Activated CD4-positive, alpha-beta T cell treated with anti-CD3 and anti-CD28 coated beads for 36 hours (primary cell): ENCODE measurements at places on chromosomes 7 and 10.

GRCh38 chr7:132386201-132386681 is 190.0 kb downstream of the PLXNA4 start:
- no peak for DNase-seq

DNA sequence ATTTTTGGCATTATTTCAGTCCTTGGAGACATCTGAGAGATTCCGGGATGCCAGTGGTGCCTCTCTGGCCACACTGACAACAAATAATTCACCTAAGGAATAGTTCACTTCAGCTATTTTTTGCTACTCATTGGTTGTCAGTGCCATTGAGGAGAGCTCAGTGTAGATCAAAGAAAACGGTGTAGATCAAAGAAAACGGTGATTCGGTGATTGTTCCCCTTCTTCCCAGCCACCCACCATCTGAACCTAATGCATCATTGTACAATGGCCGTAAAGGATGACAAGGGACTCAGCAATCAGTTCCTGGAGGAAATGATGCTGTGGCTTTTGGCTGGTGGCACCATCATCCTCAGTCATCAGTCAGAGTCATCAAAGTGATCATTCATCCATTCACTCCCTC is 80.6 kb downstream of the PTPRZ1 start:
- DNase-seq: no peak

- DNase-seq: no peak
Observed at GRCh38 chr7:81416659-81417058, 353.2 kb downstream of the HGF start.

DNA sequence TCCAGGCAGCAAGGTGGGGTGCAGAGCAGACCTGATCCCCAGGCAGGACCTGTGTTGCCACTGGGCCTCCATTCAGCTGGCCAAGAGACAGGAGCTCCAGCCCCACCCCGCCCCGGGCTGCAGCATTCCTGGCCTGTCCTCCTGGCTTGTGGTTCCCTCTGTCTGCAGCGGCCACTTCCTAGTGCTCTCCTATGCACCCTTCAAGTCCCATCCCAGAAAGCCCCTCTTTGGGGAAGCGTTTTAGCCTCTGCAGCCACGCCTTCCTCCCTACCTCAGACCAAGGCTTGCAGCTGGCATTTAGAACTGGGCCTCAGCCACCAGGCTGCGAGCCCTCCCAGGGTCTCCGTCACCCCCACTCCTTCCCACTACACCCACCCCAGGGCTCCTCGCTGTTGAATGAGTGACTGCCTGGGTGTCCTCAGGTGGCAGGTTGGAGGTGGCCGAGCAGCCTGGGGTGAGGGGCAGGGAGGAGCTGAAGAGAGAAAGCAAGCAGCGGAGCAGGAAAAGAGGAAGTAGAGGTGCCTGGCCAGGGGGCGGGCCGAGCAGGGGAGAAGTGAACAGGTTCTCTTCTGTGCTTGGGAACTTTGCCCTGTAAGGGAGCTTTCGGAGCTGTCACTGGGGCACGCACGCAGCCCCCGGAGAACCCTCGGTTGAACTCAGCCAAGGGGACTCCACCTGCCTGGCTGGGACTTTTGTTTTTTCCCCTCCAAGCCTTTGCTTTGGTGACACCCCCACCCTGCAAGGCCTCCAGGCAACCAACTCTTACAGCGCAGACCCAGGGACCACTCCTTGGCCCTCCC is 109.1 kb upstream of the TNRC18 start:
- DNase-seq: peak; percentile 78

DNA sequence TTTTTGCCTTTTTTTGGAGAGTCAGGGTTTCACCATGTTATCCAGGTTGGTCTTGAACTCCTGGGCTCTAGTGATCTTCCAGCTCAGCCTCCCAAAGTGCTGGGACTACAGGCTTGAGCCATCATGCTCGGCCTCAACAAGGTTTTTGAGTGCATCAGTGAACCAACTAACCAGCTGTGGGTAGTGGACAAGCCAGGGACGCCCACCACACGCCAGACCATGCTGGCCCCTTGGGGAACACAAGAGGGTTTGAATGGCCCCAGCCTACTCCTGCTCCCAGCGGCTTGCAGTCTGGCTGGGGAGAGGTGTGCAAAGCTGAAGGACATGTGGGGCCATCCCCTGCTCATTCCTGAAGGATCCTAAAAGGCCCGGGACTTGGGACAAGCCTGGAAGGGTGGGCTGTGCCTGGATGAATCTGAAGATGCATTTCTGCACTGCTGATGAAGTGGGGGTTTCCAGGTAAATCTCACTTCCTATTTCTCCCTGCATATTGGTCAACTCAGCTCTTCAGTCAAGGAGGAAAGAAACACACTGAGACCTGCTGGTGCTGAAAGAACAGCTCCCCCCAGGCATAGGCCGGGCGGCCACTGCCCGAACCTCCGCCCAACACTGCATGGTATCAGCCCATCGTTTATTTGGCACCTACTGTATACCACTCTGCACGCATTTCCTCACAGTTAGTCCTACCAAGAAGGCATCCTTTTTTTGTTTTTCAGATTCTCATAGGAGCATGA is 6.9 kb downstream of the MMD2 start:
- no peak for DNase-seq

DNA sequence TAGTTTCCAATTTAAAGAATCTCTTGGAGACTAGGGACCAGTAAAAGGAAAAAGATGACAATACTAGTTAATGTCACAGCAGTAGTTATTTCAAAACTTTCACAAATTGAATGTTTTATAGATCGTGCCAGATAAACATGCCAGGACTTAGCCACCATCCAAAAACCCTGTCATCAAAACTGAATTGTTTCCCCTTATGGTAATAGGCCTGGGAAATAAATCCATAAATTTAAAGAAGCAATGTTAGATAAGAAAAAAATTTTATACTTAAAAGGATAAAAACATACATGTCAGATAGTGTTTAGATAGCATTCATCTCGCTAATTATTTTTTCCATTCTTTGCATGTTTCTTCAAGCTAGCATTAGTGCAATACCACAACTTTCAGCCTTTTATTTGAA is 71.2 kb downstream of the SUGCT start:
- DNase-seq: no peak

DNA sequence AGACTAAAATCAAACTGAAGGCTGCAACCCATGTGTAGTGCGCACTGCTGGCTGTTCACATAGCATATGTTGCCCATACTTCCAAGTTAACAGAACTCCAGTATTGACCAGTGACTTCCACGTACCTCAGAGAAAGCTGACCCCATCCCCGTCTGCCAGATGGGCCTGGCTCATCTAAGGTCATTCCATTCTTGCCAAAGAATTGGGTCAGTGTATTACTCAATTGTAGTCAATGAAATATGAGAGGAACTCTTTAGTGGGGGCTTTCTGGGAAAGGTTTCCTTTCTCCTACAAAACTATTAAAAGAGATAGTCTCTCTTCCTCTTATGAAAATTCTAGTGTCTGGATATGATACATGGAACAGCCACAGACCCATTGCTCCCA is 238.6 kb downstream of the COBL start:
- no peak for DNase-seq

DNA sequence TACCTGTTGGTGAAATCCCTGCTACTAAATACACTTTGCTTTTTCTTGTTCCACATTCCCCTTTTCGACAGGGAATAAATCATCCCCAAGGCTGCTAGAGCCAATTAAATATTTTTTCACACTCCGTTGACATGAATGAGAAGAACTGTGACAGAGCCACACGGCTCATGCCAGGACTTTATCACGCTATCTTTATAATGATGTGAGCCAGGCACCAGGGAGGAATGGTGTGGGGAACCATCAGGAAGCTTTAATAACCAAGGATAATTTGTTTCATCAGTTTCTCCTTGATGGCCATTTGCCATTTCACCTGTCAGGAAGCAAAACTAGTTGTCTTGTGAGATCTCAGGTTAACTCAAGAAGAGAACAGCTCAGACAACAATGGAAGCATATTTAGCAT is 193.0 kb upstream of the C7orf33 start:
- no peak for DNase-seq

DNA sequence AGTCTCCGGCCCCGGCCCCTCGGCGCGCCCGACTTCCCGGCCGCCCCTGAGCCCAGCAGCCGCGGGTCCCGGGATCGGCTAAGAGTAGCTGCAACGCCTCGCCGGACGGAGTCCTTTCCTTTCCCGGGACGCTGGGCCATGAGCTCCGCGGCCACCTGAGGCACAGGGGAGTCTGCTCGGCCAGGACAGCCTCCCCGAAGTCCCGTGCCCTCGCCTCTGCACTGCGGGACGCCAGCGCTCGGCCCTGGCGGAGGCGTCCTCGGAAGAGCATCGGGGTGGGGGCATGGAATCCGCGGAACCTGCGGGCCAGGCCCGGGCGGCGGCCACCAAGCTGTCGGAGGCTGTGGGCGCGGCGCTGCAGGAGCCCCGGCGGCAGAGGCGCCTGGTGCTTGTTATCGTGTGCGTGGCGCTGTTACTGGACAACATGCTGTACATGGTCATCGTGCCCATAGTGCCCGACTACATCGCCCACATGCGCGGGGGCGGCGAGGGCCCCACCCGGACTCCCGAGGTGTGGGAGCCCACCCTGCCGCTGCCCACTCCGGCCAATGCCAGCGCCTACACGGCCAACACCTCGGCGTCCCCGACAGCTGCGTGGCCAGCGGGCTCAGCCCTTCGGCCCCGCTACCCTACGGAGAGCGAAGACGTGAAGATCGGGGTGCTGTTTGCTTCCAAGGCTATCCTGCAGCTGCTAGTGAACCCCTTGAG is 502 bp downstream of the SLC18A3 start:
- DNase-seq: no peak

DNA sequence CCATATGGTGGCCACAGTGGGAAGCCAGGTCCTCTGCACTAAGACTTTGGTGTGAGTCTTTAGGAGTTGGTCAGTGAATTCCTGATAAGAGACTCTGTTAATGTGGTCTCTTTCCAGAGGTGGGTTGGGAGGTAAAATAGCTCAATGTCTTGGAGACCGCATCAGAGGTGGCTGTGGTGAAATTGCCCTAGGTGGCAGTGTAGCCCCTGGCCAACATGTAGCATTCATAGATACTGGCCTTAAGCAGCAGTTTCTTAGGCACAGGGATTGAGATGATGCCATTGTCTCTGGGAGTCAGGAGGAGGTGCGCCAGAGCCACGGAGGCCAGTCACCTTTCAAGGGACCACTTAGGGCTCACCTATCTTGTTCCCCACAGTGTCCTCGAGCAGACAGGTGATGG is 202.8 kb downstream of the CREB5 start:
- DNase-seq: no peak

DNA sequence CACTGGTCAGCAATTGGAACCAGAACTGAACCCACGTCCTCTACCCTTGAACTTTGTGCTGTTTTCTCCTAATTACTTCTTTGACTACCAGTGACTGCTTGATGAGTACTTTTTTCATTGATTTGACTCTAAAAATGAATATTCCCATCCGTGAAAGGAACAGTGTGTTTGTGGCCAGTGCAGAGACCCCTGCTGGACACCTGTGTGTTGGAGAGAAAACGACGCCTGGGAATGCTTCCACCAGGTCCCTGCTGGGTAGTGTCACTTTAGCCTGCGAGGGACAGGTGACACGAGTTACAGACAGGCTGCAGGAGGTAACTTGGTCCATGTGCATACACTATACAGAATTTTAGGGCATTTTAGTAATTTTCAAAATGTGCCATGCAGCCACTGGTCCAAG is 6.8 kb upstream of the GJD4 start:
- no peak for DNase-seq

- peak; percentile 74 for DNase-seq
Observed at GRCh38 chr10:124614003-124614659, 130.0 kb downstream of the FAM53B start.

DNA sequence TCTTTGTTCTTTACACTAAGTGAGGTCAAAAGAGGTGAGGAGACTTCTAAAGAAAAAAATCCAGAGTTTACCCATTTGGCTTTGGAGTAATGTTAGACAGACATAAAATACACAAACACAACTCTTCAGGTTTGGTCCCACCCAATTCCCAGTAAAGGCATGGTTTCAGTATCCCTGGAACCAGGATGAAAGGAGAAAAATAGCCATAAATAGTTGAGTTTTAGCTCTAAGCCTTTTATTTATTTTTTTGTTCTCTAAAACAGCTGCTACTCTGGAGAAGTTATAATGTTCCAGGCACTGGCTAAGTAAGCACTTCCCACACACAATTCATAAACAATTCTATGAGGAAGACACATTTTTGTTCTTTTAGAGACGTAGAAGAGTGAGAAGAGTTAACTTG is 4.0 kb downstream of the ABCB1 start:
- DNase-seq: no peak

- DNase-seq: peak; percentile 29
Observed at GRCh38 chr7:132656846-132657776, 80.8 kb upstream of the PLXNA4 start.

GRCh38 chr7:123645516-123645915 is 10.2 kb upstream of the LMOD2 start:
- no peak for DNase-seq

GRCh38 chr7:5360451-5360850 is 63.2 kb downstream of the TNRC18 start:
- no peak for DNase-seq

DNA sequence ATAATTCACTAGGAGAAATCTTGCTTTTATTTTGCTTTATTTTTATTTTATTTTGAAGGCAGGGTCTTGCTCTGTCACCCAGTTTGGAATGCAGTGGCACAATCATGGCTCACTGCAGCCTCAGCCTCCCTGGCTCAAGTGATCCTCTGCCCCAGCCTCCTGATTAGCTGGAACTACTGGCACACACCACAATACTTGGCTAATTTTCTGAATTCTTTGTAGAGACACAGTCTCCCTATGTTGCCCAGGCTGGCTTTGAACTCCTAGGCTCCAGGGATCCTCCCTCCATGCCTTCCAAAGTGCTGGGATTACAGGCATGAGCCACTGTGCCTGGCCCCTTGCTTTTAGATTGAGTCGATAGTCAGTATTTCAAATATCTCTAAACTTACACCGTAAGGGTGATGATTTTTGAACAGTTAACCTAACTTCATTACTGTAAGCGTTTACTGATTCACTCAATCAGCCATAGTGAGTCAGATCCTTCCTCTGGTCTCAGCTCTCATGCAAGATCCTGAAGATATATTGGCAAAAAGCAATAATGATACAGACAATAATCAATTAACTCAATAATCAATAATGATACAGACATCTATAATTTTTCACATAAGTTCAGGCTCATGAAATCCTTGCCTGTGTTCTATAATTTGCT is 239.5 kb downstream of the KIAA1217 start:
- no peak for DNase-seq

DNA sequence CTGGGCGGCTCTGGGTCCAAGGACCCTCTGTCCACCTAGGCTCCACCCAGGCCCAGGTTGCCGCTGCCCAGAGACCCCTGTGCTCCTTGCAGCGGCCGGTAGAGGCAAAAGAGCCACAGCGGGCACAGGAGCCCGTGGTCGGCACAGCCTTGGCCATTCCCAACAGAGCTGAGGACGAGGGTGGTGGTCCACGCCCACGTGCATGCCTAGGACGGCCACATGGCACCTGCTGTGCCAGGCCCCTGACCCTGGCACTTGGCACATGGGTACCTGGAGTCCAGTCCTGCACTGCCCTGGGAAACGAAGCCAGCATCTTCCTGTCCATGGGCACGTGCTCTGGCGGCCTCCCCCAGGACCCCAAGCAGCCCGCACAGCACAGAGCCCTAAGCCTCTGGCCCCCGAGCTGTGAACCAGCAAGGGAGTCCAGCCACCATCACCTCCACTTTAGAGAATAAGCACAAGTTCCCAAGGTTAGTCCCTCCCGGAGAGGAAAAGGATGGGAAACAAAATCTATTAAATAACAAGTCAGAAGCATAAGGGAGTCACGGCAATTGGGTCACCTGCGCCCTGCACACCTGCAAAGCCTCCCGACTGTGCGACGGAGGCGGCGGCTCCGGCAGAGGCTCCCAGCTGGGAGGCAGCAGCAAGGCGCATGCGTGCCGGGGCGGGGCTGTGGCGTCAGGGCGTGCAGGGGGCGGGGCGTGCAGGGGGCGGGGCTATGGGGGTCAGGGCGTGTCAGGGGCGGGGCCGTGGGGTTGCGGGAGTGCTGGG is 59.1 kb downstream of the STK32C start:
- DNase-seq: peak; percentile 76

- no peak for DNase-seq
Observed at GRCh38 chr10:33093362-33093761, 135.3 kb upstream of the ITGB1 start.
